Right hindlimb (tissue), 1 donor: ENCODE measurements at places on chromosomes 11 and 22.

- DNase-seq = peak; percentile 39
Observed at GRCh38 chr11:67776852-67777520, 102.6 kb upstream of the ALDH3B2 start.

GRCh38 chr11:118076754-118077281 is at the start of gene TMPRSS4:
TSS of gene TMPRSS4 (plus strand) at chr11:118077078. CDS start at chr11:118077303, 225 bp downstream.
- DNase-seq = no peak

- DNase-seq = no peak
Observed at GRCh38 chr11:114288136-114288535, 8.1 kb upstream of the NNMT start.

DNA sequence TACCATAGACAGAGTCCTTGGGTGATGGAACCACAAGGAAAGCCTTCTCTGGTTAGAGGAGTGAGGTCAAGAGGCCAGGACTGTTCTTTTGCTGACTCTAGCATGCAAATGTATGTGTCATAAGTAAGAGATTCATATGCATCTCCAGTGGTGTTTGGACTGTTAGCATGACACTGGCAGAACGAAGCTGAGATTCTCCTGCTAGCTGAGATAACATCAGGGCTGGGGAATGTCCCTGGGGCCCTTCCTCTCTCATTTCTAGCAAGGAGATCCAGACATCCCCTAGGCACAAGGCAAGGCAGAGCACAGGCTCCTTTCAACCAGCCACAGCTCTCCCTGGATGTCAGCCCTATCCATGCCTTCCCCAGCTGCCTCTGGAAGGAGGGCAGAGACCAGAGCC is 711.3 kb downstream of the OPCML start:
- DNase-seq = no peak

DNA sequence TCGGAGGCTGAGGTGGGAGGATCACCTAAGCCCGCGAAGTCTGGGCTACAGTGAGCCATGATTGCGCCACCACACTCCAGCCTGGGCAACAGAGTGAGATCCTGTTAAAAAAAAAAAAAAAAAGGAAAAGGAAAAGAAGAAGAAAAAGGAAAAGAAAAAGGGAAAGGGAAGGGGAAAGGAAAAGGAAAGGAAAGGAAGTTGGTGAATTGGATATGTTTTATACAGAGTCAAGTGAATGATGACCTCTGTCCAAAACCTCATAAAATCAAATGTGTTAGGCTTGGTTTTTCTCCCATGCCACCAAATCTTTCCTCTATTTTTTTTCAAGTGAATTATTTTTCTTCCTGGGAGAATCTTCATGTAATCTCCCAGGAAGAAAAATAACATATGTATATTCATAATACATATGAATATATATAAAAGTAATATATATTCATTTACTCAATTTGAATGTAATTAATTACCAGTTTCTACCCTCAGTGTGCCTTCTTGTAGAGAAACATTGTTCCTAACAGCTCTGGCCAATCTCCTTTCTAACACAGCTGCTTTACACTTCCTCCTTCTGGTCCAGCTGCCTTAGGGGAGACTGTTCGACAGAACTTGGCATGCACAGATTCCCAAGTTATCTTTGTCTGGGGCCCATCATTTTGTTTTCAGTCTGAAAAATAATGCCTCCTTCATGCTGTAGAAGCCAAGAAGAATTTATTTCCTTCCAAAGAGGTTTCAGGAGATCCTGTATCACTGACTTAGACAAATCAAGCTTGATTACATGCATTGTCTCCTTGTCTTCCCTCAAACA is 111.9 kb downstream of the CCDC34 start:
- no peak for DNase-seq

DNA sequence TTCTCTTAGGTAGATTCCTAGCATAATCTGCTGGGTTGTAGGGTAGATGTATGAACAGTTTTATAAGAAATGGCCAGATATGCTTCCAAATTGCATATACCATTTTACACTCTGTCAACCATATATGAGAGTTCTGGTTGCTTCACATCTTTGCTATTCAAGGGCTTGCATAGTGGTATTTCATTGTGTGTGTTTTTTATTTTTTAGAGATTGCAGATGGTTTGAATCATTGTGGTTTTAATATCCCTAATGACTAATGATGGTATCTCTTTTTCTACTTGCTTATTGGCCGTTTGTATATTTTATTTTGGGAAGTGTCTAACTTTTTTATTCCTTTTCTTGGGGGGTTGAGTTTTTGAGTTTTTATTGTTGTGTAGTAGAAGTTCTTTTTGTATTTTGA is 26.9 kb downstream of the RNF214 start:
- no peak for DNase-seq

GRCh38 chr22:30802202-30803166 is 107.8 kb downstream of the OSBP2 start:
- DNase-seq = peak; percentile 94

- no peak for DNase-seq
Observed at GRCh38 chr11:61890529-61891330, 615 bp downstream of the FADS3 start.

- DNase-seq = no peak
Observed at GRCh38 chr11:119478711-119479285, 55.8 kb upstream of the THY1 start.

DNA sequence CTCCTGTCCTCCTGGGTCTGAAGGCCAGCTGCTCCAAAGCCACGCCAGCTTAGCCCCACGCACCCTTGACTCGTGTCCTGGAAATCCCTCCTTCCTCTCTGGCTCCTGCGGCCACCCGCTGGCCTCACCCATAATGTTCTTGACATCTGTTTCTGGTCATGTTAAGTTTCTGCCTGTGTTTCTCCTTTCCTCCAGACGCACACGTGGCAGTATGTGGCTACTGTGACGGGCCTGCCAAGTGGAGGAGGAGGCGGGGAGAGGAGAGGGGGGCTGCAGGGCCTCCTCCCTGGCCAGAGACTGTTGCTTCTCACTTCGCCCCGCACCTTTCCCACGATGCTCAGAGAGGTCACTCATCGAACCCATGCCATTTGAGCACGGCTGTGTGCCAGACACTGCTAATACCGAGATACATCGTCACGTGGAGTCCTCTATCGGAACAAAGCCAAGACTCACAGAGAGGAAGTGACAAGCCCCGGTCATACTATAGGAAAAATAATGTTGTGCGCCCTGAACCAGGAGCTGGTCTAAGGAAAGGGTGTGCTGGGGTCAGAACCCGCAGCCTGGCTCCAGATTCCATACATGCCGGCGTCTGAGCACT is 11.5 kb downstream of the C1QTNF6 start:
- DNase-seq = peak; percentile 95

GRCh38 chr22:50083462-50084079 is 1.7 kb downstream of the MLC1 start:
- DNase-seq = no peak

GRCh38 chr11:297586-298405 is 1.5 kb downstream of the IFITM5 start:
- peak; percentile 65 for DNase-seq

DNA sequence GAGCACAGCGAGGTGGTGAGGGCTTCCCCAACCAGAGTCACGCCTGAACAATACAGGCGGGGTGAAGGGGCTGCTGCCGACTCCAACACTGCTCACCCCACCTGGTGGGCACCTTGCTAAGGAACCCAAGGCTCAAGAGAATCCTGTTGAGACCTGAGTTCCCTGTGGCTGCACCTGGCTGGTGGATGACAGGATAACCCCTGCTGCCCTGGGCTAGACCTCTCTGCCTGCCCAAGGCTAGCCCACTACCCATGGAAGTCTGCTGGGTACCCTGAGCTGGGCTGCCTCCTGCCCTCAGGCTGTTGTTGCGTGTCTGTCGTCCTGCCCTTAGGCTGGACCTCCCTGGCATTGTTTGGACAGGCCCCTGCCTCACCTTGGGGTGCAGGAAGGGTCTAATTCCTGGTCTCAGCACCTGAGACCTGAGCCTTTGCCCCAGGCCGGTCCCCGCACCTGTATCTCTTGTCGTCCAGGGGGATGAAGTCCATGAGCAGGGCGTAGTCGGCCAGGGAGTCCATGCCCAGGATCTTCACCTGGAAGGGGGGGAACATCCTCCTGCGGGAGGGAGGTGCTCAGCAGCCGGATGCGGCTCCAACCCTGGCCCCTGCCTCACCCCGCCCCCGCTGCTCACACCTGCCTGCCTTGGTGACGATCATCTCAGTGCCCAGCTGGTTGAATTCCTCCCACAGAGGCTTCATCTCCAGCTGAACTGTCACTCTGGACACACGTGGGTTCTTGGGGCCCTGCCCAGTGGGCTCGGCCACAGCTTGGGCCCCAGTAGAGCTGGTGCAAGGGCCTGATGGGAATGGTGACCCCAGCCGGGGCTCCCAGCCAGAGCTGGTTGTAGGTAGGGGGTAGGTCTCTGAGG is 4.9 kb upstream of the NUDT8 start:
- DNase-seq = peak; percentile 13

GRCh38 chr11:131832079-131832478 is 461.7 kb downstream of the NTM start:
- DNase-seq = no peak
